ENCODE measurements at places on chromosomes 3 and 15.

DNA sequence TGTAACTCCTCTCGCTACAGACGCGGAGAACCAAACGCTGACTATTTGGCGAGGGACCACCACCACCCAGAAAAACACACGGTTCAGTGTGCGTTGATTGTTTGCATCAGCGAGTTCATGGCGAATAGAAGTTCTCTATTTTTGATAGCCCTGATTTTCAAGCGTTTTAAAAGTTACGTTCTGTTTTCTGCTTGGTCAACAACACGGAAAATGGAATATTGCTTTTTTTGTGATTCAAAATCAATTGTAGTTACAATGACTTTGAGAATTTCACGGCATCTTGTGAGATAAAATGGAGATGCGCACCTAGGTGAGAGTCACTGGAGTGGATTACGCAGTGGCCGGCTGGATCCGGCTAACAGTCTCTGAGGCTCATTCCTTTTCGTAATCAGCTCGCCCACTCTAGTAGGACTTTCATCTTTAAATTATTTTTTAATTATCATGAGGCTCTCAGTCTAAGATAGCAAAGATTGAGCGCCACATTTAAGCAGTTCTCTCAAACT, 54.8 kb downstream of the CCDC54 start:
- DNase-seq, result peak; percentile 41

- no peak for DNase-seq
Measured at GRCh38 chr3:169268286-169268776, 395.2 kb downstream of the MECOM start.

DNA sequence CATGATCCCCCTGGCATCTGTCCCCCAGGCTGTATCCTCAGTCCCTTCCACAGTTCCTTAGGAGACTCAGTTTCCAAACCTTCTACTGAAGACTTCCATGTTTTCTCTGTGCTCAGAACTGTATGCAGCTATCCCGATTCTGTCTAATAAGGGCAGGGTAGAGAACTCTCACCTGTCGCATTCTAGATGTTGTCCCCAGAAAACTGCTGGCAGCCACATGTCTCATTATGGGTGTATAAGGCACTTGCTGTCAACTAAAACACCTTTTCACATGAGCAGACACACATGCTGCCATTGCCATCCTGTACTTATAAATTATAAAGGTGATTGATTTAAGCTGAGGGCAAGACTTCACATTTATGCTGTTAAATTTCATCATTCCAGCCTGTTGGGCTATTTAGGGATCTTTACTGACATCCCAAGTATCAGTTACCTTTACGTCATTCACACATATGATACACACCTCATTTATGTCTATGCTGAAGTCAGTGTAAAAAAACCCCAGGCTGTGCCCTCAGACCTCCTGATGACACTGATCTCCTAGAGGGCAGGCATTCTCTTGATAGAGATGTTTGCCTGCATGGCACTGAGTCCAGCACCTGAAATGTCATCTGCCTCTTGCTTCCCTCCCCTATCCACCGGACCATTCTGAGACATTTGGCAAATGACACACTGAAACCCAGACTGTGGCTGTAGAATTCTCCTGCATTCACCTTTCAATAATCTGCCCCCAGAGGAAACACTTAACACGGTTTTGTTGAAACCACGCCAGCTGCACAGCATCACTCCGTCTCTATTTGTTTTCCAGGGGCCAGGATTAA, 35.8 kb downstream of the BTD start:
- DNase-seq, result no peak

GRCh38 chr3:124846189-124846588, 41.0 kb downstream of the ITGB5 start:
- peak; percentile 76 for DNase-seq

DNA sequence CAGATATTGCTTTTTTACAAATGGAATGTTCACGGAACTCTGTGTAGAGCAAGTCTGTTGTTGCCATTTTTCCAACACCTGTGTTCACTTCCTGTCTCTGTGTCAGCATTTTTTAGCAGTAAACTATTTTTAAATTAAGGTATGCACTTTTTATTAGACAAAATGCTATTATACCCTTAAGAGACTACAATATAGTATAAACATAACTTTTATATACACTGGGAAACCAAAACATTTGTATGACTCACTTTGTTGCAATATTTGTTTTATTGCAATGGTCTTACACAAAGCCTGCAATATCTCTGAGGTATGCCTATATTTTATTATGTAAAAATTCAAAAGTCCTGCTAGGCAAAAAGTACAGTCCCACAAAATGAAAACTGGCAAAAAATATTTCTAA, 39.8 kb upstream of the FGF7 start:
- DNase-seq, result peak; percentile 49

GRCh38 chr15:68732451-68732850, 88.2 kb downstream of the ANP32A start:
- DNase-seq, result no peak

DNA sequence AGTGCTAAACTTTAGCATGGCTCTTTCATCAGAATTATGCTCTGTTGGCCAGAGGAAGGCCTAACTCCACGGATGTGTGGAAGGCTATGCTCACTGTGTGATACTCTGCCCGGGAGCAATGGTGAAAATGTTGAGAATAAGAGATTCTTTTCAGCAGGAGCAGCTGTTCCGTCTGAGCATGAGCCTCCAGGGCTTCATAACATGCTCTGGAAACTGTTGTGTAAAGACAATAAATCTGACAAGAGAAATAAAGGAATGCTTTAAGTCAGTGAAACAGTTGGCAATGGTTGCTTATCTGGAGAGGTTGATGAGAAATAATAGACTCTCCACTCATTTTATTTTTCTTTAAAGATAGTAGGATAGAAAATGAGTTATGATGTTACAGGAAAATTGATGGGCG, 269.8 kb downstream of the DIPK2A start:
- DNase-seq, result peak; percentile 38

DNA sequence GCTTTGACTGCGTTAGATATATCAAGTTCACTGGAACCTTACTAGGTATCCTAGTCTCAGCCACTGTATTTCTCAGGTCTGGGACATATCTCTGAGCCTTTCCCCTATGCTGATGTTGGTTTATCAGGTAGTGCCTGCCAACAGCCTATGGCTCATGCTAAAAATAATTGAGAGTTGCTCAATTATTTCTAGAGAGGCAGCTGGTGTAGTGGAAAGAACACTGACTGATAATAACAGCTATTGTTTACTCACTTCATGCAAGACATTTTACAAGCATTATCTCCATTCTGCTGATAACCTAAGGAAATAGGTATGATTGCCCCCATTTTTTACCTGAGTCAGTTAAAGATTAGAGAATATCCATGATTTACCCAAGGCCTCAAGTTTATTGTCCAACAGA, 231.4 kb downstream of the LRRN1 start:
- no peak for DNase-seq

DNA sequence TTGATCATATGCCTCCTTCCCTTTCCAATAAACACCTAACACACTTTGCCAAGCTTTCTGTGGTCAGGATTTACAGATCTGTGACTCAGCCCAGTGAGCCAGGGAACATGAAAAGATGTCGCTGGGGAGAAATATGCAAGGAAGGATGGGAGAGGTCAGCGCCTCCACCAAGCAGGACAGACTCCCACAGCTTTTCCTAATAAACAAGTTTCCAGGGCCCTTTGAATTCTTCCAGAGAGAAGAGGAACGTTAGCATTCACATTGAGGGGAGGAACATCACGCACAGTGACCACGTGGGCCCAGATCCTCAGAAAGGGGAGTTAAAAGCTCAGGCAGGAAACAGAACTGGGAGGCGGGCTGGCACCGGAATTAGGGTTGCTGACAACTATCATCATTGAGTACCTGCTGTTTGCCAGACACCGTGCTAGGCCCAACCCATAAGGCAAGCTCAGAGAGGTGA, 33.3 kb upstream of the MRPS22 start:
- peak; percentile 88 for DNase-seq

- DNase-seq, result no peak
Measured at GRCh38 chr3:34408088-34408487, 609.7 kb downstream of the PDCD6IP start.

GRCh38 chr3:156519758-156520162, 35.2 kb downstream of the SSR3 start:
- DNase-seq, result no peak

GRCh38 chr15:32099097-32099785, 68.9 kb downstream of the CHRNA7 start:
- DNase-seq, result no peak

DNA sequence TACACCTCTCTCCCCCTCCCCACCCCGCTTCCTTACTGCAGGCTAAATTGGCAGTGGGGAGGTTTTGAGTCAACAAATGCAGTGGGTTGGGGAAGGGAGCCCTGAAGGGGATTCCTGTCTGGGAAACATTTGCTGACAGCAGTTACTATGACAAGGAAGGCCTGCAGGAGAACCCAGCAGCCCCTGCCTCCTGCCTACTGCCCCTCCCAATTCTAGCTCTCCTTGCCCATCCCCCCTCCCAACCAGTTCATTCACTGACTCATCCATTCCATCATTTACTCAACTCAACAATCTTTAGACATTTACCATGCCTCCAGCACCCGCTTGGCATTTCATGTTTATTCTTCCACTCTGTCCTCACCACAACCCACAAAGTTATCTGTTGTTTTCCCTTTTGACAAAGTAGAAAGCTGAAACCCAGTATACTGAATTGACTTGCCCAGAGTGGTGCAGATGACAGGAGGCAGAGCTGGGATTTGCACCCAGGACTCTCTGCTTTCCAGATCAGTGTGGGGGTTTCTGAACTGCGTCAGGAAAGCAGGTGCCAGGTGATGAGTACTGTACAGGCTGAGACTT, 75.0 kb downstream of the MAGEF1 start:
- DNase-seq, result peak; percentile 96

- peak; percentile 49 for DNase-seq
Measured at GRCh38 chr3:155891321-155891720, 20.9 kb downstream of the GMPS start.

- no peak for DNase-seq
Measured at GRCh38 chr3:120596853-120597223, 702 bp downstream of the NDUFB4 start.

GRCh38 chr3:35537265-35537664, 102.1 kb upstream of the ARPP21 start:
- no peak for DNase-seq

GRCh38 chr3:120147072-120147871, 53.0 kb upstream of the GSK3B start:
- no peak for DNase-seq

DNA sequence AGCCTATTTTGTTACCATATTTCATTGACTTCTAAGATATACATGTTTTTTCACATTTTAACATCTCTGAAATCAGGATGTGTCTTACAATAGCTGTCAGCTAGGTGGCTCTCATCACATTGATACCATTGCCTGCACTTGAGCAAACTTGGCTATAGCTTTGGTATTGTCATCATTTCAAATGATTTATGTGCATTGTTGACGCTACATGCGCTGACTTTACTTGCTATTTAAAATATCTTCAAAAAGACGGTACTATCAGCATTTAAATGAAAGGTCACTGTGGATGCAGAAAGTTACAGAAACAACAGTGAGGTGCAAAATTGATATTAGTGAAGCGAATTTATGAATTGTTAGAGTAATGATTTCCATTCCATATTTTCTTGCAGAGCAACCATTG, 54.0 kb upstream of the ABHD2 start:
- peak; percentile 31 for DNase-seq

- DNase-seq, result peak; percentile 87
Measured at GRCh38 chr3:30752970-30753369, 141.5 kb downstream of the GADL1 start.

DNA sequence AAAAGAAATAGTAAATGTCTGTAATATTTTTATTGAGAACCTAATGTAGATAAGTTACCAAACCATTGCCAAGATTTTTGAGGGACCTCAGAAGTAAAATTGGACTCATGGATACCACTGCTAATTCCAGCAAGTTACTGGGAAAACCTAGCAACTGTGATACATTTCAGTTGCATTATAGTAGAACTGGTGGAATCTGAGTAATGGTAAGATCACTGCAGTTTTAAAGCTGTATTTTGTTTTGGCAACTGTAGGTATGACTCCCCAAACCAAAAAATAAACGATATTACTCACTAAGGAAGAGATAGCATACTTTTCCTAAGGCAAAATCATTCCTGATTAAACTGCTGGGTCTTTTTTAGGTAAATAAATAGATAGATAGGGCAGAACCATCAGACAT, 54.0 kb downstream of the ARMC8 start:
- DNase-seq, result peak; percentile 12

GRCh38 chr3:120153294-120153693, 59.0 kb upstream of the GSK3B start:
- DNase-seq, result peak; percentile 92

DNA sequence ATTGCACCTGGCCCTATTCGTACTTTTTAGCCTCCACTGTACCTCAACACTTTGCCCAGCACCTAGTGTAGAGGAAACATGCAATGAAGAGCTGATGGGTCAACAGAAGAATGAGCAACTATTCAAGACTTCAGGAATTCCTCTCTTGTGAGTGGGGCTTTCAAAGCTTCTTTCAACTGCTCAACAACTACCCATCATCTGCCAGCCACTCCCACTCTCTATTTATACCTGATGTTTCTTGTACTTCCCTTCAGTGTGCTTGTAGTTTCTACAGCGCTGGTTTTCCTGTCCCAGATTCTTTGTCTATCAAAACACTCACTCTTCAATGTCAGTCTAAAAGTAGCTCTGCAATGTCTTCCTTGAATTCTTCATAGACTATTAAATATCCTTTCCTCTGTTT, 168.3 kb upstream of the LPP start:
- DNase-seq, result peak; percentile 77

GRCh38 chr3:64495781-64496334, 191.9 kb downstream of the ADAMTS9 start:
- no peak for DNase-seq
